Renal pelvis (tissue), 12 donors: ENCODE measurements at places on chromosomes 7 and 10.

- DNase-seq = peak; percentile 44
These were observed 269.2 kb downstream of the MAD1L1 start for GRCh38 chr7:1963575-1963974.

DNA sequence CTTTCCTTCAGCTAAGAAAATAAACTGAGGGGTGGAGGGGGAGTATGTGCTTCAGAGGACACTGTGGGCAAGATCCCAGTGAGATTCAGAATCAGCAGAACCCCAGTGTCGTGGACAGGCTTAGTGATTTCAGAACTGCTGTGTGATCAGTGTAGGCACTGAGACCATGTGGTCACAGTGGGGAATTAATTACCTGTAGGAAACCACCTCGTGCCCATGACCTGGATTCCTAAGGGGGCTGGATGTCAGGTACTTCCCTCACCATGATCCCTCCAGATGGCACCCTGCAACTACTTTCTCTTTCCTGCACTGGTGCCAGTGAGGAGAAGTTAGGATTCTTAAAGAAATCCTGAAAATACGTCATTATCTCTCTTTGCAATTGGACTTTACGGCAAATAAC lies 64.4 kb downstream of the HBP1 start:
- DNase-seq = no peak

DNA sequence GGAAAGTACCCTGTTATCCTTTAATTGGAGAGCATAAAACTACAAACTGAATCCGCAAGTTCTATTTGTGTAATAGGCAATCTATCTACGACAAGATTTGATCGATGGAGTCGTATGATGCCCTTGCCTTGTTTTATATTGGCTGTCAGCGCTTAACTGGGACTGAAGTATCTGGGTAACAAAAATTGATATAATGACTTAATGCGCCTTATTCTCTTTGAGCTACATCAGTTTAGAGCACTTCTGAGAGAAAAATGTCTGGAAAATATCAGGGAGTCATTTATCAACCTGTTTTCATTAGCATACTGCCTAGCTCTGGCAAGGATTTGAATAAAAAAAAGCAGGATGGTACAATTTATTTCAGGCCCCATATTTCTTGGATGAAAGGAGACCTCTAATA lies 262.1 kb downstream of the LRMDA start:
- DNase-seq = no peak

DNA sequence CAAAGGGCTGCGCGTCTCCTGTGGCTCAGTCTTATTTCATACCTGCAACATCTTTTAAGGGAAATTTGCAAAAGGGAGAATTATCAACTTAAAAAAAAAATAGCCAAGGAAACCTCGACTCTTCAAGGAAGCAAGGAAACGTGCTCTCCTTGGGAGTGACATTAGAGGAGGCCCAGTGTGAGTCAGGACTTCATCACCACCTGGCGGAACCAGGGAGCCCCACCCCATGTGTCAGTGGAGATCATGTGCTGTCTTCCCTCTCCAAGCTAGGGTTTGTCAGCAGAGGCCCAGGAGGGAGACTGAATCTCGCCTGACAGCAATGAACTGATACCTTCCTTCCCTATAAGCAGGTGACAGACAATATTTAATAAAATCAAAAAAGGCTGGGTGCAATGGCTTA lies 28.9 kb downstream of the POR start:
- DNase-seq = no peak

- no peak for DNase-seq
These were observed 51.3 kb upstream of the GSAP start for GRCh38 chr7:77467408-77467807.

- DNase-seq = no peak
These were observed 170.4 kb downstream of the ARID5B start for GRCh38 chr10:62071846-62072281.

DNA sequence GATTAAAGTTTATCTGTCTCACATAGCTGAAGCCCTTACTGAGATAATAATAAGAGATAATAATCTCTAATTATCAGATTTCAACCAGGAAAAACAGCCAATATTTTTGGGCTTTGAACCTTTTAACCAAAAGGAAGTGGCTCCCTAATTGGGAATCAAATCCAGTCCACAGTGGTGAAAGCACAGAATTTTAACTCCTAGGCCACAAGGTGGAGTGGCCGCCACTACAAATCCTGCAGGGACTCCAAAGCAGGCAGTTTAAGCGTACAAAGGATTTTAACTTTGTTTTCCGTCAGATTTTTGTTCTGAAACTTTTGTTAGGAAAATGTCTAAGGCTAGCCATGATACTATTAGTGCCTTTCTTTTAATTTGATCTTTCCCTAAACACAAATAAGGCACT lies 99.6 kb upstream of the CCNY start:
- no peak for DNase-seq

DNA sequence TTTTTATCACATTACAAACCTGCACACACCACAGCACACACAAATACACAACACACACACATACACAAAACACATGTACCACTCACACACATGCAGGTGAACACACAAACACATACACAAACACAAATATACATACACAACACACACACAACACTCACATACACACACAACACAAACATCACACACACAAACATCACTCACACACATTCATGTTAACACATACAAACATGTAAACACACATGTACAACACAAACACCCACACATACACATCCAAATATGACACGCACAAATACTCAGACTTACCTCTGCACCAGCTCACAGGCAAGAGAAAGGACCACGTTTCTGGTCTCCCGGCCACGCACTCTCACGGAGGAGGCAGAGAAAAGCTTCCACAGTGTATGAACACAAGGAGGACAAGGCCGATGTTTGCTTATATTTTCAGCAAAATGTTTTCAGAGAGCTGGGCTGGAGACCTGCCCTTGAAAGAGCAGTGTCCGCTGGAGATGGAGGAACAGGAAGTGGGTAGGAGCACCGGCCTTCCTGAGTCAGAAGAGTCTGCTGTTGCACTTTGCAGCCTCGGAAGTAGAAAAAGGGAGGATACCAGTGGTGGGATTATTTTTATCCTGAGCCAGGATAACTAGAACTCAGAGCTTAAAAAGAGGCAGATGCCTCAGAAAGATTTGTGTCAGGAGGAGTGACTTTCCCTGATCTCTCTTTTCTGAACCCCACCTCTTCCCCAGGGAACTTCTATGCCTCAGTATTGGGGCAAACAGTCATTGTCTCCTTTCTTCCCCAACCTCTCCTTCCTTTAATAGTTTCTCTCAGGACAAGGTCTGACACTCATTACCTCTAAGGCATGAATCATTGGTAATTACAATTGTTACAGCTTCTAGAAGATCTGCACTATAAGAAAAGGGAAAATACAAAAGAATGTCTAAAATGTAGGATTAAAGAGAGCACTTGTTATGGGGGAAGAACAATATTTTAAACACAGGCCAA lies at the start of gene GIMAP6:
TSS of gene GIMAP6 (minus strand) at position 520 of the 999 bp plus-strand sequence. CDS start 2,243 bp downstream, outside the sequence.
- no peak for DNase-seq

GRCh38 chr10:25683344-25683743 lies 250.7 kb upstream of the MYO3A start:
- DNase-seq = no peak

GRCh38 chr7:2759736-2760097 lies 71.7 kb downstream of the AMZ1 start:
- no peak for DNase-seq

GRCh38 chr10:16968416-16969041 lies 151.3 kb upstream of the RSU1 start:
- peak; percentile 61 for DNase-seq
